Activated CD4-positive, CD25-positive, alpha-beta regulatory T cell treated with anti-CD3 and anti-CD28 coated beads, Interleukin-2, amount 50 U/mL, for 24 hours (primary cell): ENCODE measurements at places on chromosomes 2 and 18.

- ATAC-seq = no peak
Measured at GRCh38 chr18:8221452-8221851, 387.8 kb upstream of the RAB12 start.

DNA sequence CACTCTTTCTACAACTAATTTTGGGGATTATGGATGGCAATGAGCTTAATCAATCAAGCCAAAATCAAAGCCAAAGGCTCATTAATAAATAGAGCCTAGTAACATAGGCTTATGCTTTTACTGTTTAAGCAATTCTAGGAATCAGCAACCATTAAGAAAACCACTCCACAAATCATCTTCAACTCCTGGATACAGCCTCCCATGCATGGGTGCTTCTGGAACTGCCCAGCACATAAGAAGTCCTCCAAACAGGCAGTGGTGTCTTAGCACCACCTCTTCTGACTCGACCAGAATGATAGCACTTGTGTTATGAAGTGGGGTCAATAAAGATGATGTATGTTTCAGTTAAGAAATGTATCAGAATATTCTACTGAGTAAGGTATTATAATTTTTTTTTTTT, 104.4 kb upstream of the SERPINE2 start:
- no peak for ATAC-seq

DNA sequence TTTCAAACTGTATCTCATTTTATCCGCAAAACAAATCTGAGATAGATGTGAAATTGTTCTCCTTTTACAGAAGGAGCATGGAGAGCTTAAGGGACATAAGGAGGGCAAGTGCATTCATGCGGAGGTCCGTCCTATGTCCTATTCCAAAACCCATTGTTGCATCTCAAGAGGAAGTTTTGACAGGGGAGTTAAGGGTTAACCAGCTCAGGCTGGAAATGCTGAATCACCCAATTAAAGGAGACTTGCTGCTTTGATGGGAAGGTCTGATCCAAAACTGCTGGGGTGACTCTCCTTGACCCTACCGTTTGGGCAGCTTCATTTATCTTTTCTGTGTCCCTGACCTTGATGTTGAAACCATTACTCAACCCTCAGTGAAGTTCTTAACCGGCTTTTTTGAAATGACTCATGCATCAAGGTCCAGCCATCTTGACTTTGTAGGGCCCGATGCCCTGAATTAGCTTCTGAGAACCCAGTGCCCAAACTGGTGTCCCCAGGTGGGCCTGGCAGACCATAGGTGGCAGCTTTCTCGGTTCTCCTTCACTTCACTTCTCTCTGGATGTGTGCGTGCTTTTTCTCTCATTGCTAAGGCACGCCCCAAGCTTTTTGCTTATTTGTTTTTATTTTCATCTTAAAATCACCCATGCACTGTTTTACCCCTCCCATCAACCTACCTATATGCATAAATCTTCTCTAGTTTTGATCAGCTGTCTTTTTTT, 15.9 kb upstream of the TXNDC2 start:
- no peak for ATAC-seq

DNA sequence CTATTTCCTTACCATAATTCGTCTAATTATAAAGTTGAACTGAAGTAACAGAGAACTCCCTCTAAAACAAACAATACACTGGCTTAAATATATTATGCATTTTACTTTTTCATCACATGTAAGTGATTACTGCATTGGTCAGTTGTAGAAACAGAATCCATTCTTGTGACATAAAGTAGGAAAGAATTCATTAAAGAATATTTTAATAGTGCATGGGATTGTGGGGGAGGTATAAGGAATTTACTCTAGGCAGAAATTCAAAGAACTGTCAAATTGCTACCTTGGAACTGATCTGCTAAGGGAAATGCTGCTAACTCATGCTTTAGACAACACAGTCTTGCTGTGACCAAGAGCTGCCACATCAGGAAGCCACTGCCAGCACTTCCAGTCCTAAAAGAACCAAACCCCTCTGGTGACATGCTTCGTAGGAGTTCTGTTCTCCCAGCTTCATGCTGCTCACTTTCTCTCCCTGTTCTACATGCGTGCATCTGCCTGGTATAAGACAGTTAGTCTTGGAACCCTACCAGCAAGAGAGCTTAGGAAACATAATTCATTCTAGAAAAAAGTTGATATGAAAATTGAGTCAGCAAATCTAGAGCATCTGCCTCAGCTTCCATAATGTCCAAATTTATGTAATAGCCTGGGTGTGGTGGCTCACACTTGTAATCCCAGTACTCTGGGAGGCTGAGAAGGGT, 1137.6 kb upstream of the NXPH2 start:
- ATAC-seq = no peak

- ATAC-seq = no peak
Measured at GRCh38 chr2:61763605-61764034, 90.2 kb downstream of the FAM161A start.

DNA sequence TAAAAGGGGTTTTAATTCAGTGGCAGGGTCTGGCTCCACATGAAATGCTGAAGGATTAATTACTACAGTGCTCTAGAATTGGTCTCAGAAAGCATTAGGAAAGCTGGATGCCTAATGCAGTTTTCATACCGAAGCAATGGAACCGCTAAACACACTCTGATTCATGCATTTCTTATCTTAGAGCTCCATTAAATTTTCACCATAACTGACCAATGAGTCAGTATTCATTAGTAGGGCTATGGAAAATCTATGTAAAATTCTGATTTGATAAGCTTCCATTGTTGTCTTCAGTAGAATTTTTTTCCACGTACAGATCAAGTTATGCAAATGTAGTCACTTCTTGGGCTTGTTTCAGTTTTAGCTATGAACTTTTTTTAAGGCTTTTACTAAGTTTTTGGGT, 359.9 kb downstream of the ARHGAP15 start:
- ATAC-seq = no peak

DNA sequence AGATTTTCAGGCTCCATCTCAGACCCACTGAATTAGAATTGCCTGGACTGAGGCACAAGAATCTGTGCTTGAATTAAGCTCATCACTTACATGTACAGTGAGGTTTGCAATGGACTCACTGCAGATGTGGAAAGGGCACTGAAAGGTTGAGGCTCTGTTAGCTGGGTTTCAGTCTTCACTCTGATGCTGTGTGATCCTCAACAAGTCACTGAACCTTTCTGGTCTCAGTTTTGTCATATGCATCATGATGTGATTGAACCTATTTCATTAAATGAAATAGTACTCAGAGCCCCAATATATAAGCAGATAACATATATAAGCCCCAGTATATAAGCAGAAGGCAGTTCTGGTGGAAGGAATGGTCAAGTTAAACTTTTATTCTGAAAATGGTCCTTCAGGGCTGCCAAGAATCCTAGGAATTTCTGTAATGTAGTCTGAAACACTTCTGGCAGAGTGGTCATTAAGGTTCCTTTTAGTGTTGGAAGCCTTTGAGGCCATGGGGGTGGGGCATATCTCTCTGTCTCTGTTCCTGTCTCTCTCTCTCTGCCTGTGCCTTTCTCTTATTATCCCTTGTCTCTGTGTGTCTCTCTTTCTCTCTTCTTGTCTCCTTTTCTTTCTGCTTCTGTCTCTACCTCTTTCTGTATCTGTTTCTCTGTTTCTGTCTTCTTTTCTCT, 110.4 kb downstream of the ADCYAP1 start:
- ATAC-seq = no peak

DNA sequence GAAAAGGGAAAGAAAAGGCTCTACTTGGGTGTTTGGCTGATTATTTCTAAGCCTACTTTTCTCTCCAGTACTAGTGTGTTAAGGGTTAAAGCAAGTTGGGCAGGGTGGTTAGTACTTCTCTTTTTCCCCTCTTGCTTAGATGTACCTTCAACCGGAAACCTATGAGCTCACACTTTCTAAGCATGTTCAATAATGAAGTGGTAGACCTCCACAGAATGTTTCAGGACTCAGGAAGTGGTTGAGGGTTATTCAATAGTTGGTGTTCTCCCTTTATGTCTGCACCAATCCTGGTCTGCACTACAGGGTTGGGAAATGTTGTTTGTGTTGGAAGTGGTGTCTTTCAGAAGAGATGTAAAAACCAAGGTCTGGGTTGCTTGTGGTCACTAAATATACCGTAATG, 137.1 kb downstream of the ZEB2 start:
- peak; percentile 68 for ATAC-seq

DNA sequence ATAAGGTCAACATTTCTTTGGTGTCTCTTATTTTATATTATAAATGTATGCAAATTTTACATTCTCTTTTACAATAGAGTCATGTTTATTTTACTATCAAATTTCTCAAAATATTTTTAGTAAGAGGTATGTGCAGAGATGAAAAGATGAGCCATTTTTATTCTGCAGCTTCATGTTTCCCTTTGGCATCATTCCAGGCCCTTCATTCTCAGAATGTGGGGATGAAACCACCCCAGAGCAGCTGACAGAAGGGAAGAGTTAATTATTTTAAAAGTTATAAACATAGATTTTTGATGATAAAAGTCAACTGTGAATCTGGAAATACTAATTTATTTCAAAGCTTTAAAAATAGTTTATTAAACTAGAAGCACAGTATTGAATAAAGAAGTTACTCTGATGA, 12.8 kb upstream of the FSHR start:
- ATAC-seq = no peak

DNA sequence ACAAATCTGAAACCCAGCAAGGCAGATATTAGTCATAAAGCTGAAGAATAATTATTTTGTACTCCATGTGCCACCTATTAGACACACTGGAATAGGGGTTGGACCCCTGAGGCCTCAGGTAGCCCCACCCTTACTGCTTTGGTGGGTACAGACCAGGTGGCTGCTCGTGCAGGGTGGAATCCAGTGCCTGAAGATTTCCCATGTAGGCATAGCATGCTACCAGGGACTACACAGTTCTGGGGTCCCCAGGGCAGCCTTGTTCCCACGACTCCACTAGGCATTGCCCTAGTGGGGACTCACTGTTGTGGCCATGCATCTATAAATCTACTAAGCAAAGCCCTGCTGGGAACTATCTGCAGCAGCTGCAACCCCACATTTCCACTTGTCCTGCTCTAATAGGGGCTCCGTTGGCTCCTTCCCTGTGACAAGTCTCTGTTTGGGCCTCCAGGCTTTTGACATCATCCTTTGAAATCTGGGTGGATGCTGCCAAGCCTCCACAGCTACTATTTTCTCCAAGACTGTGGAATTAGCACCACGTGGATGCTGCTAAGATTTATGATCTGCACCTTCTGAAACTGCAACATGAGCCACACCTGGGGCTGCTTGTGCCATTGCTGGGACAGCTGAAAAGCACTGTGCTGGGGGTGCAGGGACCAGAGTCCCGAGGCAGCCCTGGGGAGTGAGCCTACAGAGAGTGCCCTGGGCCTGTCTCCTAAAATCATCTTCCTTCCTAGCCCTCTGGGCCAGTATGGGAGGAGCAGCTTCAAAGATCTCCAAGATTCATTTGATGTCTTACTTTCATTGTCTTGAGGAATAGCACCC, 303.8 kb downstream of the FSIP2 start:
- no peak for ATAC-seq

DNA sequence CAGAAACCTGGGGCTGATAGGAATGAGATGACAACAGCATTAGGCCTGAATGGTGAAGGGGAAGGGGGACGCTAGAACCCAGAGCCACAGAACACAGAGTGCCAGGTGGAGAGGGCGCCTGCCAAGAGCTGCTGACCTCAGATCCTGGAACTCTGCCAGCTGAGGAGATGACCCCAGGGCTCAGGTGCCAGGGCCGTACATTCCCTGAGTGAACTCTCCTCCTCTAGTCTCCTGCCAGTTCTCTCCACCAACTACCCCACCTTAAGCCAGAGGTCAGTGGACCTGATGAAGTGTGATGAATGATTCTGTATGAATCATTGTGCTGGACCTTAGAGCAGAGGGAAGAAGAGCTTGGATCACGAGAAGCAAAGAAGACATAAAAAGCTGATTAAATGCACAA, 1582.2 kb upstream of the ACVR2A start:
- ATAC-seq = no peak

DNA sequence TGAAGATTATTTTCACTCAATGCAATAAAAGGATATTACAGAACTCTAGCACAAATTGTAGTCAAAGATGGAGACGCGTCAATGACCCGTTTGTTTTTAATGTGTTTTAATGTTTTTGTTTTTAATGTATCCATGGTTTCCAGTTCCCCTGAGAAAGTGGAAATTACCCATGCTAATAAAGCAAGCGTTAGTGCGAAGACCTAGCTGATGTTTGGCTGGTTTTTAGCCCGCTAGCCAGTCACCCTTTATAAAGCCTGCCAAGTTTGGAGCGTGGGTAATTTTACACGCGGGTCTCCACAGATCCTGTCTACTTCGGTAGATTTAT, 430 bp upstream of the CHMP1B start:
- ATAC-seq = peak; percentile 42

GRCh38 chr18:59041296-59041695, 98.4 kb upstream of the SEC11C start:
- ATAC-seq = no peak
